Left lung (tissue), 14 donors: ENCODE measurements at places on chromosomes 1 and 21. TPM values are rescaled to one million over a fixed set of nuclear protein-coding genes. Genes with fewer than 3 reads are reported as not detected.

- no peak for DNase-seq
These were observed 167.4 kb downstream of the DUSP10 start for GRCh38 chr1:221574529-221574928.

OR2T2 gene
- polyA plus RNA-seq = not detected

DNA sequence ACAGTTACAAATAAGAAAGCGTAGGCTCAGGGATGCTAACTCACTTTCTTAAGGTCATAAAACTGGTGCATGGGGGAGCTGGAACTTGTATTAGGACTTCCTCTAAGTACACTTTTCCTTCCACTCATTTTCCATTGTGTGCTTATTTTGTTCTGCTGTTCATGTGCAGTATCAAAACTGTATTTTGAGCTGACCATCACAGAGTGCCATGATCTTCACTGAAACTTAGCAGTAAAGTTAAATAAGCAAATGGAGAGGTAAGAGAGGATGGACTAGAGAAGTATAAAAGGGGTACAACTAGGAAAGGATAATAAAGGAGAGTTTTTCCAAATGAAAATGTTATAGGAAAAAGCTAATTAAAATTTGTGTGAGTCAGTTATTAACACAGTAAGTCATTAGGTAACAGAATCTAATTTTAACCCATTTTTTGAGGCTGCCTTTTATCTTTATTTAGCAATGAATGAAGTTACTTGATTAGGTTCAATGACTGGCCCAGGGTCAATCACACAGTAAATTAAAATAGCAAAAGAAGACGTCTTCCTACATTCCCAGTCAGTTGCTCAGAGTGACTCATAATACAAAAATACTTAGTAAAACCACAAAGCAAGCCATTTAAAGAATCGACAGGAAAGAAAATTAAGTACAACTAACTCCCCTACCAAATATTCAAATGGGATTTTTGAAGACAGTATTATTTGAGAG, 165.8 kb upstream of the C1orf105 start:
- DNase-seq = no peak

DNA sequence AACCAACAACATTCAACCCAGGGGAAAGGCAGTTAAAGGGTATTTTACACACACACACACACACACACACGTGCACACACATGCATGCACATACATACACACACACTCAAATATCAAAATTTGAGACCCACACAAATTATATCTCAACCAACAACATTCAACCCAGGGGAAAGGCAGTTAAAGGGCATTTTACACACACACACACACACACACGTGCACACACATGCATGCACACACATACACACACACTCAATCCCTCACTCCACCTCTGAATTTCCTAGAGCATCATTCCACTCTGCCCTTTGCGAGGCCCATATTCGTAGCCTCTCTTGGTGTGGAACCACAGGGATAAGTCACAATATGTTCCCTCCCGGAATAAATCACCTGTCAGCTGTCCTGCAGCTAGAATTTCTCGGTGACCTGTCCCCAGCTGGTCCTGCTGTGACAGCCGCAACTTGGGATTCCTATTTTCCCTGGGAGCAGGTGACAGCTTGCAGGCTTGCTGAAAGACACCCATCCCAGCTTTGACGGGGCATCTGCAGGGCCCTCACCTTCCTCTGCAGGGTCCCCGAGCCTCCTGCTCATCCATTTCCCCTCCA, 122.7 kb downstream of the PSMG1 start:
- no peak for DNase-seq

INSRR gene
- polyA plus RNA-seq = not detected

- DNase-seq = no peak
These were observed 4.9 kb downstream of the MDM4 start for GRCh38 chr1:204520834-204521709.

DNA sequence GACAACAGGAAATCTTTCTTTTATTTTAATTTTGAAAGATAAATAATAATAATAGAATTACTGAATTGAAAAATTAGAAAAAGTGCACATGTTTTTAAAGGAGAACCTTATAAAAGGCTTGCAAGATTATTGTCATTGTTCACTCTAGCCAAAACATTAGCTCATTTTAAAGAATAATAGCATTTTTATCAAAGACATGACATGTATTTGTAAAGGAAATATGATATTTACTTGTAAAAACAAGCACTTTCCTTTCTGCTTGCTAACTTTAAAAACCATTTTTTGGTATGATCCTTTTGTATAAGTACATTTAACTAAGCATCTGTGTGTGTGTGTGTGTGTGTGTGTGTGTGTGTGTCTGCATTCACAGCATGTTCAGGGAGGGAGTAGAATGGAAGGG, 156.3 kb upstream of the C1orf87 start:
- DNase-seq = no peak

- DNase-seq = no peak
These were observed 539.7 kb upstream of the DAB1 start for GRCh38 chr1:57963581-57963980.

DNA sequence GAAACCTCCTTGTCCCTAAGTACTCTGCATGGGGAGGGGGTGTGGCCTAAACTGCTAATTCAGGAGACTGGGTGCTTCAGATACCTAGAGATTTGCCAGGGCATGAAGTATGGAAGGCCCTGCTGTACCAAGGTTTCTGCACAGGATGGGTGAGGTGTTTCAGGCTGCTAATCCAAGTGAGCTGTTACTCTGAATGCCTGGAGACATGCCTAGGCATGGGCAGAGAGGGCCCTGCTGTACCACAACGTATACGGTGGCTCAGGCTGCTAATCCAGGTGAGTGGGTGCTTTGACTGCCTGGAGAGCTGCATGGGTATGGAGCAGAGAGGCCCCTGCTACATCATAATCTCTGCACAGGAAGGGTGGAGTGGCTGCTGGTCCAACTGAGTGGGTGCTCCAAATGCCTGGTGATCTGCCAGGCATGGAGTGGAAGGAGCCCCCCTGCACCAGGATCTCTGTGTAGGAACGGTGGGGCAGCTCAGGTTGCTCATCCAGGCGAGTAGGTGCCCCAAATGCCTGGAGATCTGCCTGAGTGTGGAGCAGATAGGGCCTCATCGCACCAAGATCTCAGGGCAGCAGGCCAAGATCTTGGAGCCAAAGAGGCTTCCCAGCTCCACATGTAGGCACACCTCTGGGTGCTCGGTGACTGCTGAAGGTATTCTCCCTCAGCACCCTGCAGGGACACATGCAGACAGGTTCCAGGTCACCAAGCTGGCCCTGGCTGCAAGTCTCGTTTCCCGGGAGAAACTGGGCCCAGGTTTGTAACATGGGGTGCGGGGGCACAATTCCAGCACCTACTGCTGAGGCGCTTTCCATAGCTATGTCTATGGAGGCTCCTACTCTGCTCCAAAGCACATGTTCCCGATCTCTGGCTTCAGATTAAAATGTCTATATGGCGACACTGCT, 252.5 kb upstream of the PLXNA2 start:
- no peak for DNase-seq

DNA sequence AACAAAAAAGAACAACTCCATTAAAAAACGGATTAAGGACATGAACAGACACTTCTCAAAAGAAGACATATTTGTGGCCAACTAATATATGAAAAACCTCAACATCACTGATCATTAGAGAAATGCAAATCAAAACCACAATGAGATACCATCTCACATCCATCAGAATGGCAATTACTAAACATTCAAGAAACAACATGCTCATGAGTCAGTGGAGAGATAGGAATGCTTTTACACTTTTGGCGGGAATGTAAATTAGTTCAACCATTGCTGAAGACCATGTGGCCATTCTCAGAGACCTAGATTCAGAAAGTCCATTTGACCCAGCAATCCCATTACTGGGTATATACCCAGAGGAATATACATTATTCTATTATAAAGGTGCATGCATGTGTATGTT, 1442.6 kb upstream of the B3GALT2 start:
- no peak for DNase-seq

PDZK1 gene
- 3.0 TPM for polyA plus RNA-seq

ALX3 gene
- polyA plus RNA-seq = not detected

DNA sequence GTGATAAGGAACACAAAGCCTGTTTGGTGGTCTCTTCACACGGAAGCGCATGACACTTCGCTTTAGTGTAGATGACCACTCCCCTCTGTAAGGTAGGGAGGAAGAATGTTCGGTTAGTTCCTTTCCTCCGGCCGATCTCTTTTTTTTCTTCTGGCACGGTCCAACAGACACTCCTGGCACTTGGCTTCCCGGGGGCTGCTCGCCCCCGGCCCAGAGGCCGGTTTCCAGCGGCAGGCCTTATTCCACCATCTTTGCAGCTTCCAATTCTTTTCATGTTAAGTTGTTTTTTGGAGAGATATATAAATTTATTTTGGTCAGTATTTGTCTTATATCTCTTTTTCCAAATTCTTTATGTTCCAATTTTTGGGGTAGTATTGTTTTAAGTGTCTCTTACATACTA, 151.8 kb upstream of the GREM2 start:
- no peak for DNase-seq

SLC5A9 gene
- polyA plus RNA-seq = 5.1 TPM

TMCC2 gene
- polyA plus RNA-seq = 14.7 TPM

DNA sequence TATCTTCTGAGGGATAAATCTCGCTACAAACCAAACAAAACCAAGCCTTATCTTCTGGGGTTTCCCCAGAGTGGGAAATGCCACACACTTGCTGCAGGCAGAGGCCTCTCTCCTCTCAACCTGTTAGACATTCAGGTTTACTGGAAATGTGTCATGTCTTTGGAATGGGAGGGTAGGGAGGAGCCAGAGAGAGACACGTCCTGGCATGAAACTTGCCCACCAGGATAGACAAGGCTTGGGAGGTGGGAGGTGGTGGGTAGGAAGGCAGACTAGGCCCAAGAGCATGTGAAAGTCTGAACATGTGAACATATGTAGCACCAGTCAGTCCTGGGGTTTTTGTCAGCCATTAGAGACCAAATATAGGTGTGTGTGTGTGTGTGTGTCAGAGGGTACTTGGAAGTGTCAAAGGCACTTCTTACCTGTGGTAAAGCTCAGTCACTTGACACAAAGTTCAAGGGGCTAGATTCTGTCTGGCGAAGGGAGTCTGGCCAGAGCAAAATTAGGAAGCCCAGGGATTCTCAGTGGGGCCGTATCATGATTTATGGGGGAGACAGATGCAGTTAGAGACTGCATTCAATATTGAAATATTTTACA, 32.4 kb upstream of the PIGC start:
- DNase-seq = no peak

GRCh38 chr1:19647643-19648042, 3.5 kb downstream of the NBL1 start:
- no peak for DNase-seq

ACTL8 gene
- polyA plus RNA-seq = not detected

FNDC5 gene
- polyA plus RNA-seq = 13.3 TPM

- no peak for DNase-seq
These were observed 36.3 kb downstream of the DMAP1 start for GRCh38 chr1:44249543-44249942.

ST6GALNAC3 gene
- polyA plus RNA-seq = 24.8 TPM

DNA sequence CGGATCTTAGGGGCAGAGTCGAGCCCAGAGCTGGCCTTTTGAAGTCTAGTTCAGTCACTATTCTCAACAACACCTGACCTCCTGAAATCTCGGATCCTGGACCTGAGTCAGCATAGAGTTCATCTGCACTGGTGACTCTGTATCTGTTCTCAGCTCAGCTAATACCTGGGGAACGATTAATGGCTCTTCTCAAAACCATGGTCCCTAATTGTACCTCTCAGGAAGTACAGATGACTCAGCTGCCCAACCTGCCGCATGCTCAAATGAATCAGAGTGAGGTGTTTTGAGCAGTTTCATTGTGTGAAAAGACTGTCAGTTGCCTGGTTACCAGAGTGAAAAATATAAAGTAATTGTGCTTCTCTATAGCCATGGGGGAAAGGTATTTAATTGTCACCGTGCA, 89.2 kb downstream of the SLC35F3 start:
- DNase-seq = no peak

GRCh38 chr1:247440001-247440620, 17.8 kb downstream of the OR2B11 start:
- no peak for DNase-seq

CDCA8 gene
- 12.9 TPM for polyA plus RNA-seq

- no peak for DNase-seq
These were observed 187.1 kb downstream of the NRIP1 start for GRCh38 chr21:14877581-14878228.

ITLN1 gene
- 0.27 TPM for polyA plus RNA-seq

GRCh38 chr1:218995091-218995665, 178.5 kb upstream of the LYPLAL1 start:
- peak; percentile 79 for DNase-seq

FAM78B gene
- 1.1 TPM for polyA plus RNA-seq

OLFM3 gene
- polyA plus RNA-seq = 2.3 TPM

DNA sequence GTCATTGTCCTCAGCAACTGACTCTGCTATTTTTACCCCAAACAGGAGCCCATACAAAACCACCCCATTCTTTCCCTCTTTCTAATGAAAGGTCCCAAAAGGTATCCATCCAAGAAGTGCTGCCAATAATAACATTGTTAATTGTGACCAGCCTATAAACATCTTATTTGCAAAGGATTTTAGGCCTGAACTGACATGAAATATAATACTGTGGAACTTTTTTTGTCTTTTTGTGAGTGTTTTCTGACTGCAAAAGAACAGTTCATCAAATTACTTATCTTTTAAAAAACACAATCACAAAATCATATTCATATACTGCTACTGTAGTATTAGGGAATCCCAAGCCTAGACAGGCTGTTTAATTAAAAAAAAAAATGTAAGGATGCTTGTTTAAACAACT, 3.4 kb downstream of the PIGM start:
- DNase-seq = no peak

SYTL1 gene
- polyA plus RNA-seq = 8.5 TPM

- no peak for DNase-seq
These were observed 12.9 kb downstream of the BTG2 start for GRCh38 chr1:203318229-203318517.

SPRR1A gene
- not detected for polyA plus RNA-seq

INKA2 gene
- polyA plus RNA-seq = 3.4 TPM

ARMH1 gene
- polyA plus RNA-seq = 8.1 TPM

DNA sequence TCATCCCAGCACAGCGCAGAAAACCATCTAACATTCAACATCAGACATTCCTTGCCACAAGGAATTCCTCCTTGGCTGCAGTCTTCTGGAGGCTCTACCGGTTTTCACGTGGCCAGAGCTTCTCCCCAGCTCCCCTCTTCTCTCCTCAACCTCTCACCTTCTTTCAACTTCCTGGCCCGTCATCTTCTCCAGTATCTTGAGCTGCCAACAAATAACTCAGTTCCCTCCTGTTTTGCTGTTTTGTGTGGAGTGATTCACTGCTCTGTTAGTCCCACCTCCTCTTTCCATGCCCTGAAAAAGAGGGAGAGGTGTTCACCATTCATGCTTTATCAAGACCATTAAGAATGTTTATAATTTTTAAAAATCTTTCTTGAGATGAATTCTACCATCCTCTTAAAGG, 32.6 kb downstream of the PIGM start:
- no peak for DNase-seq
